ENCODE measurements at places on chromosomes 2 and 18. TPM values are rescaled to one million over a fixed set of nuclear protein-coding genes. Genes with fewer than 3 reads are reported as not detected.

- DNase-seq, result no peak
Measured at GRCh38 chr18:46793565-46793964, 36.7 kb upstream of the ST8SIA5 start.

- no peak for DNase-seq
Measured at GRCh38 chr18:10301831-10302483, 152.5 kb upstream of the APCDD1 start.

DNA sequence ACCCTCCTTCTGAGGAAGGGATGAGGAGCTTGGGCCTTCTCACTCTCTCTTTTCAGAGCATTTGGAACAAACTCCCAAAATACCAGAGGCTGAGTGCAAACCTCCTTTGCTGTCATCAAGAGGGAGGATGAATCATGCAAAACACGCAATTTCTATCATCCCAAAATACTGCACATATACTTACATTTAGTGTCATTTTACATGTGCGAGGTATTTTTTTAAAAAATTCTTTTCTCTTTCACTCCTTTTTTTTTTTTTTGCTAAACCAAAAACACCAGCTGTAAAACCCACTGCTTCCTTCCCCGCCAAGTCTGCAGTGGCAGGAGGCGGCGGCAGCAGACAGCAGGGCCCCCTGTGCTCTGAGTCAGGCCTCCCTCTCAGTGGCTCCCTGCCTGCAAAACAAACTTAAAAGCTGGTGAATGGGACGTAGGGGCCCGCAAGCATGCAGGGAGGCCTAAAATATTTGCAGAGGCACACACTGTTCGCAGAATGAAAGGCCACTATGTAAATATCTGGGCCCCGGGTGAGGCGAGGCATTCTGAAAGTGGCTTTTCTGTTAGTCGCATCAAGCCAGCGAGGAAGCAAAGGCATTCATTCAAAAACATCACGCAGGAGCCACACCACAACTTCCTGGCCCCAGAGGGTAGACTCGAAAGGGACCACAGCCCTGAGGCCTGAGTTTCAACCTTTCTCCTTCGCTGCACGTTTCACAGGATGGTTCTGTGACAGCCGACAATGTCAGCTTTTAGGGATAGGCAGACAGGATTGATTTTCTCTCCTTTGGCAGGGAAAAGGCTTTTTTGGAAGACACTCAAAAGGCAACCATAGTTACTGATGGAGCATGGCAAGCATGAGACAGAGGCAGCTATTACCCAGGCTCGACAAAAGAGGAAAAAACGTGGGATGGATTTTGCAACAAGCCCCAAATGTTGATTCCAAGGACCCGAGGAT lies 73.4 kb downstream of the ACTR2 start:
- DNase-seq, result peak; percentile 89

GRCh38 chr2:197254776-197255530 lies 55.6 kb downstream of the ANKRD44 start:
- DNase-seq, result no peak

GRCh38 chr2:19380532-19380931 lies 22.1 kb upstream of the OSR1 start:
- DNase-seq, result no peak

DNA sequence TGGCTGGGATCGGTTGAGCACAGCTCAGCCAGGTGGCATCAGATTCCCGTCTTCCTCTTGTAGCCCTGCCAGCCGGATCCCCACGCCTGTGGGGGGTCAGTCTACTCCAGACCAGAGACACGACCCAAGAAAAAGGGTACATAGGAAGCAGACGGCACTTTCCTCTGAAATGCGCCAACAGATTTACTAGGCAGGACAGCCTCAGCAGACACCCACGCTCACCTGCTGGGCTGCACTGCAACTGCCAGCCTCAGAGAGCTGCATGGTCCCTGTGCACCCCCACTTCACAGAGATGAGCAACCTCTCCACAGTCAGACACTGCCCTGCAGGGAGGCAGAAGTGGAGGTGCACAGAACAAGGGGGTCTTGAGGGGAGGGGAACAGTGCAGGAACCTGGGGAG lies 75.7 kb upstream of the OTOS start:
- DNase-seq, result no peak

GRCh38 chr2:47019532-47019931 lies 103.9 kb upstream of the MCFD2 start:
- no peak for DNase-seq

DNA sequence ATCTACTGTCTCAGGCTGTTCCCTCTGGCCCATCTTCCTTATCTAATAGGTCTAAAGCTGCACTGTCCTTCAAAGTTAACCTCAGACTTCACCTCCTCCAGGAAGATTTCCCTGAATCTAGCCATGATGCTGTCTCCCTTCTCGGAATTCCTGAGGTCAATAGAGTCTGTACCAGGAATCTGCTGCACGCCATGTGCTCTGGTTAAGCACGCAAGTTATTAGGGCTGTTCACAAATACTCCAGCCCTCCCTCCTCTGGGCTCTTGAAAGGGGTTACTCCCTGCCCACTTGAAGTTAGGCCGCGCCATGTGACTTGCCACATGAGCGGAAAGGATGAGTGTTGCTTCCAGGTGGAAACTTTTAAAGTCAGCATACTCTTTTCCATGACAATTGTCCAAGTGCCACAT lies 43.6 kb downstream of the MCFD2 start:
- DNase-seq, result no peak

DNA sequence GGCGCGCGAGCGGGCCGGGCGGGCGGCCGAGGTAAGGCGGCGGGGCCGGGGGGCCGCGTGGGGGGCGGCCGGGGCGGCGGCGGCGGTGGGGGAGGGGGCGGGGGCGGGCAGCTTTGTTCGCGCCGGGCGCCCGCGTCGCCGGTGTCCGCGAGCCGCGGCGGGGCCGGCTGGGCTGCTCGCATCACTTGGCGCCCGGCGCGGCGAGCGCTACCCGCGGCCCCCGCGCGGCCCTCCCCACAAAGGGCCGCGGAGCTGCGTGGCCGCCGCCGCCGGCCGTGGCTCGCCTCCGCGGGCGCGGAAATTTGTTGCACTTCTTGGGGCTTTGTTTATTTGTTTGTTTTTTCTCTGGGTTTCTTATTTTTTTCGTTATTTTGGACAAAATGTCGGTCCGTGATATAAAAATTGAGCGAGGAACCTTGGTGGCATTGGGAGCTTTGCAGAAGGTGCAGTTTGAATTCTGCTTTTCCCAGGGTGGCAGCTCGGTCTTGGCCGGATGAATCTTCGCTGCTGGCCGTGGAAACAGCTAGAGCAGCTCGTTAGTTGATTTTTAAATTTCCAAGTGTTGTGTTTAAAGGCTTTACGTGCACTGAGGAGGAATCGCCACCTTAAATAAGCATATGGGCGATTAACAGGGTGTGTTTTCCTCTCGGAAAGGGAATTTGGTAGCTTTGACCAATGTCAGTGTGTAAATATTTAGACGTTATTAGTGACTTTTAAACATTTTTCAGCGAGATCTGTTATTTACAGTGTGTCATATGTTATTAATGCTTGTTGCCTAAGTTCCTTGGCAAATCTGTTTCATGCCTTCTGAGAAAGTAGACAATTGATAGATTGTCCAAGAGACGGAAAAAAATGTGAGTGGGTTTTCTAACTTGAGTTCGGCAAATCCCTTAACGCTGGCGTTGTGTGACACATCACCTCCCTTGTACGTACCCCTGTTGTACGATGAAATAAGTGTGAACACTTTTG lies 822 bp downstream of the UBE2E3 start:
- peak; percentile 44 for DNase-seq

GRCh38 chr2:241096979-241097378 lies 5.1 kb downstream of the MTERF4 start:
- DNase-seq, result no peak

- DNase-seq, result no peak
Measured at GRCh38 chr2:1824202-1824905, 80.0 kb upstream of the PXDN start.

DNA sequence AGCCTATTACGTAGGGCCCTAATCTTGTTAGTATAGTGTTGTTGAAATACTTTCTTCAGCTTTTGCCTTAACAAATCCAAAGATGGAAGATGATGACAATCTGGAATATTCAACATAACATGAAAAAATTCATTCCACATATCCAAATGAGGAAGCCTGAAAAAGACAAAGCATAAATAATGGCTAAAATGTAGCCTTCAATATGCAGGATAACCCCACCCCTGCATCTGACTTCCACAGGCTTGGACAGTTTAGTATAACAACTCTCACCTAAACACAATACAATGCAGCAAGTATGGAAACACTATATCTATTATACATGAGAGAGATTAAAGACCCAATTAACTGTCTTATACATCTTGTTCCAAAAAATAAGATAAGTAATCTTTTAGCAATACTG lies 39.9 kb downstream of the BUB1 start:
- DNase-seq, result no peak

DNA sequence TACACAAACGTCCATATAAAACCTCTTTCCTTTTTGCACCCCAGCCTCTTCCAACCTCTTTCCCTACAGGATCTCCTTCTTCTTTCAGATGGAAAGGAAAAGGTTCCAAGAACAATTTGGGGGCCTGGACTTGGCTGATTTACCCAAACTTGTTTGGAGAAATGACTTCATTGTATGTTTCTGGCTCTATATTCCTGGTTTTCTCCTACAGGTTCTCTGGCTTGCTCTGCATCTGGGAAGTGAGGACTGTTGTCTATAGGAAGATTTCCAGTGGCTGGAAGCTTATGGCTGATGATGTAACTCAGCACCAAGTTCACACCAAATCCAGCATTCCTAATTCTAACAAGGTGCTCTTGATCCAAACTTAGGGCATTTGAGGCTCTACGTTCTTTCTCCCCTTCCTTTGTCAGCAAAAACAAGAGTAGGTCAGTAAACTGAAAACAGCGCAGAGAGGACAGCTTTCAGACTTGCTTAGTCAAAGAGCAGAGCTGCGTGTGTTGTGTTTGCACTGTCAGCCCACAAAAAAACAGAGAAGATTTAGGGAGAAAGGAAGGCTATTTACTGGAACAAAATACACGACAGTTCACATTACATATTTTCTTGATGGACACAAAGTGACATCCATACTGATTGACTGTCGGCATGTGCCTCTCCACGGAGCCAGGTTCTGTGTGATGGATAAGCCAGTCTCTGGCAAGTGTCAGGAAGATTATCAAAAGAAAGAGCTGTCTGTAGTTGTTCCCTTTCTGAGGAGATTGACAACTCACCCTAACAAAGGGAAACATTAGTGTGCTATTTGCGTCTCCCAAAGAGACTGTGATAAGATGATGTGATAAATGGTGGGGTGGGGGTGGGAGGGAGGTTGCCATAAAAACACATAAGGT lies 39.7 kb downstream of the CDCA7 start:
- DNase-seq, result no peak

DNA sequence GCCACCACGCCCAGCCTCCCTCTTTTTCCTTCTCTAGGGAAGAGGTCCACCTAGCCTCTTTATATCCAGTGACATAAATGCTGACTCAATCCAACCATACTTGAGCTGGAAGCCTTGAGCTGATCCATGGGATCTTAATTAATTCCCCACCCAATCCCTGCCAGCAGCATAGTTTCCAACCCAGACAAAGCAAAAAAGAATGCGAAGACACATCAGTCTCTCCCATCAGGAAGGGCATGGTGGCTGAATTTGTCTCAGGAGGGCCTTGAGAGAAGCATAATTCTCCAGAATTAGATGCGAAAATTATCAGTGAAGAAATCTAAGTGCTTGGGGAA lies 22.5 kb downstream of the CASP10 start:
- no peak for DNase-seq

DNA sequence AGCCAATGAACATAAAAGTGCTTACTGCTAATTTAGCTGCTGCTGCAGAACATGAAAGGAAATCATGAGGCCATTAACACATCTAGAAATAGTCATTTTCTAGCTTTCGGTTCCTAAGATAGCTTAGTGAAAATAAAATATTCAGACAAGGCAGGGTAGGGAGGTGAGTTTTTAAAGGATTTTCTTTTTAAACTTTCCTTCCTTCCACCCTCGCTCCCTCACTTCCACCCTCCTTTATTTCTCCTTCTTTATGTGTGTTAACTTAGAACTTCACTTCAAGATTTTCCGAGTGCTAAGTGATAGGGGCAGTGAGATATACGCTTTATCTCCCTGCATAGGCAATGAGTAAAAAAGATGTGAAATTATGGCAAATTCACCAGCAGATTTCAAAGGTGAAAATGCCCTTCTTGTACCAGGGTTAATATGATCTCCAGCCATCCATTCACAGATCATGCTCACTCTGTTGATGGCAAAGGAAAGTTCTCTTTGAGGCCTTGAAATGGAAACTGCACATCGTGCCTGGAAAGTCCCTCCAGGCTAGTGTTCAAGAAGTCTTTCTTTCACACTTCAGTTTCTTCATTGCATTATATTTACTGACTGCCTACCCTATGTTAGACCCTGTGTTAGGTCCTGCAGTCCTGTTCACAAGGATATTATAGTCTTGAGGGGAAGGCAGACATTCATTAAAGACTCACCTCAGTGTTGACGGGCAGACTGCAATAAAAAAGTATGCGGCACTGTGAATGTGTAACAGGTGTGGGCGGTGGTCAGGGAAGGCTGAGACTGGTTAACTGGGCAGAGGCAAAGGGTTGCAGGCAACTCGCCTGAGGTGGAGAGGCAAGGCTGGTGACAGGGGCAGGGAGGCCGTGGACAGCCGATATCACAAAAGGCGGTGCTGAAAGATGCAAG lies 200.8 kb downstream of the PLCL1 start:
- DNase-seq, result no peak

The FBXO15 gene
- 0.90 TPM for total RNA-seq

The CDH2 gene
- 111 TPM for total RNA-seq

The CCDC68 gene
- 0.54 TPM for total RNA-seq

The RGPD4 gene
- total RNA-seq, result not detected

The FN1 gene
- 7,693 TPM for total RNA-seq

The SPIRE1 gene
- total RNA-seq, result 31.4 TPM

The ING5 gene
- 38.9 TPM for total RNA-seq

The PIKFYVE gene
- total RNA-seq, result 31.4 TPM

The FOXD4L1 gene
- total RNA-seq, result not detected

Measured in IMR-90 (cell line).